ENCODE measurements at places on chromosomes 11 and 22. TPM values are rescaled to one million over a fixed set of nuclear protein-coding genes. Genes with fewer than 3 reads are reported as not detected.

- DNase-seq = no peak
Measured at GRCh38 chr11:771617-772204, 5.6 kb downstream of the GATD1 start.

The CASP1 gene
- total RNA-seq = 12.9 TPM

The CAPN1 gene
- total RNA-seq = 167 TPM

GRCh38 chr11:65425105-65425970, 2.7 kb downstream of the NEAT1 start:
- no peak for DNase-seq

DNA sequence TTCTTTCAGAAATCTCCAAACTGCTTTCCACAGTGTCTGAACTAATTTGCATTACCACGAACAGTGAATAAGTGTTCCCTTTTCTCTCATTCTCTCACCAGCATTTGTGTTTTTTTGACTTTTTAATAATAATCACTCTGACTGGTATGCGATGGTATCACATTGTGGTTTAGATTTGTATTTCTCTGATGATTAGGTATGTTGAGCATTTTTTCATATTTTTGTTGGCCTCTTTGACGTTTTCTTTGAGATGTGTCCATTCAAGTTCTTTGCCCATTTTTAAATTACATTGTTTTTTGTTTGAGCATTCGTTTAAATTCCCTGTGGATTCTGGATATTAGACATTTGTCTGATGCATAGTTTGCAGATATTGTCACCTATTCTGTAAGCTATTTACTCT, 1639.6 kb upstream of the TENM4 start:
- no peak for DNase-seq

GRCh38 chr11:12029738-12030363, 21.4 kb upstream of the DKK3 start:
- DNase-seq = no peak

- no peak for DNase-seq
Measured at GRCh38 chr11:115912484-115912945, 408.3 kb upstream of the CADM1 start.

Data from GM12878 (cell line).